Colonic mucosa (tissue), 4 donors: ENCODE measurements at places on chromosomes 4 and X.

DNA sequence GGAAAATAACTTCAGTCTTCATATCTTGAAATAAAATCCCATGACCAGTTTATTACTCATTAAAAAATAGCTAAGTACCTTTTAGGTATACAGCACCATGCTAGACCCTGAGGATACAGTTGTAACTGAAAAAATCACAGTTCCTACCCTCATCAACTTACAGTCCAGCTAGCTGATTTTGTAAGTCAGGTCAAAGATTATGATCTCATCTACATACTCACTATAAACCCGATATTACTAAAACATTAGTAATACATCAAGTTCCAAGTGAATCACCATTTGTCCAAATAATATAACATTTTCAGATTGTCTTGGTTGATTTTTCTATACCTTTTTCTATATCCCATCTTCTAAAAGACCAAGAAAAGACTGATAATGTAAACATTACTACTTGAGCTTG, 333.9 kb downstream of the INPP4B start:
- DNase-seq: no peak

DNA sequence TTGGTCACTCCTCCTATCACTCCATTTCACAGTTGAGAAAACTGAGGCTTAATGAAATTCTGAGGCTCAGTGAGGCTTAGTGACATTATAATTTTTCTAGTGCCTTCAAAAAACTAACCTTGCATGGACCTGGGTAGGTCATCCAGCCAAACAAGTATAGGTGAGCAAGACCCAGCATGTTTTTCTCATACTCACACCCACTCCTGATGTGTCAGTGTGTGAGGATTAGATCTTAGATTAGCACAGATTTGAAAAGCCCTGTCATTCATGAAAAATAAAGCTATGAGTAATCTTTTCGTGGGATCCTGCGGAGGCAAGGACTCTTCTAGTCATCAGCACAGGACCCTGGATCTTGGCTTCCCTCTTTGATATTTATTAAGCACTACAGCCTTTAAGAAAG, 146.7 kb downstream of the CHIC2 start:
- no peak for DNase-seq

- no peak for DNase-seq
These were observed 199.9 kb downstream of the PCDH7 start for GRCh38 chr4:30920043-30920442.

GRCh38 chr4:57442831-57443291, 332.7 kb upstream of the IGFBP7 start:
- peak; percentile 24 for DNase-seq

DNA sequence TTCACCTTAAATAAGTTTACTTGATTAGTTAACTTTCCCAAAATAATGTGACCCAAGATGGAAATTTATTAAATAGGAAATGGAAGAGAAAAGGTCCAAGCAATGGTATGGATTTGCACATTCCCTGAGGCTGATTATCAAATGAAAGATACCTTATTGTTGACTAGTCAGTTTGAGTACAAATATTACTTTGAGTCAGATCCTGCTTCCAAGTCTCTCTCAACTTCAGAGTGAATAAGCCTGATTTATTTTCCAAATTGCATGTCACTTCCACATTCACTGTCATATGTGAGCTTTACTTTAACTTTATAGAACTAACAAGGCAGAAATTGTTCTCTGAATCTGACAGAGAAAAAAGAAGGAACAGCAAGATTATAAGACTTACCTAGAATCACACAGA, 520.8 kb downstream of the RAB28 start:
- DNase-seq: no peak

DNA sequence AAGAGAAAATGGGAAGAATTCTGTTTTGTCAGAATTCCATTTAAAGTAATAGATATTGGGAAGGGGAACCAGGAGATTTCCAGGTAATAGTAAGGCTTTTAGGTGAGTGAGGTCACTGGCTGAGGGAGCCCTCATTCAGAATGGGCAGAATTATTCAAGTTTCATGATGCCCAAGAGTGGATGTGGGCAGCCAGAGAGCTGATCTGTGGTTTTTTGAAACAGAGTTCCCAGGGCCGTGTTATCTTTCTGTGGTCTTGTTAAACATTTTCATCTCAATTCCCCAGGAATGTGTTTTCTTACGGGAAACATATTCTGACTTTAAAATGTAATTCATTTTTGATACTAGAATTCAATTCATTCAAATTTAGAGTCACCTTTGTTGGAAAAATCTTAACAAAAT, 182.0 kb upstream of the AADAT start:
- no peak for DNase-seq

GRCh38 chr4:36321176-36321575, 39.8 kb downstream of the DTHD1 start:
- DNase-seq: no peak

- DNase-seq: no peak
These were observed 1089.8 kb downstream of the FAT4 start for GRCh38 chr4:126404549-126404948.

- DNase-seq: peak; percentile 6
These were observed 137.4 kb upstream of the MAMLD1 start for GRCh38 chrX:150225756-150226155.

GRCh38 chr4:27350161-27350560, 489.5 kb downstream of the STIM2 start:
- DNase-seq: no peak

- DNase-seq: no peak
These were observed 152.2 kb downstream of the SH3KBP1 start for GRCh38 chrX:19735244-19735643.

DNA sequence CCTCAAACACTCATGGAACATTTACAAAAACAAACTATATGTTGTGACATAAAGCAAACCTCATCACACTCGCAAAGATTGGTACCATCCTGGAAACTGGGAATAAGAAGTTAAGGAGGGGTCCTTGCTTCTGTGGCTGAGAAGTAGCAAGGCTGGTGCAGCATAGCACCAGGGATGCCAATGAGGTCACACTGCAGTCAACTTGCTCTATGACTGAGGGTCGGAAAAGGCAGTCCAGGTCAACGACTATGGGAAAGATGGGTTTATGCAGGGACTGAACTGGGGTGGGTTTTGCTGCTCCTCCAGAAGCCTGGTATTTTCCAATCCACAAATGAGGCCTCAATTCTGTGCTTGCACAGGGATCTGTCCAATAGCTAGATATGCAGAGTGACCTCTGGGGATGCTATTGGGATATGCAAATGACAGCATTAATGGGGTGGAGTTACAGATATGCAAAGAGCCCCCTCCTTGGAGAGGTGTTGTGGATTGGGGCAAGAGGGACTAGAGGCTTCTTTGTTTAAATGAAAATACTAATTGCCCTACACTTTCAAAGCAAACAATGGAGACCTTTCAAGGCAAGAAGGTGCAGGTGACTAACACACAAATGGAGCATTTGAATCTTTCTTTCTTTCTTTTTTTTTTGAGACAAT, 7.2 kb upstream of the IL13RA1 start:
- no peak for DNase-seq

- no peak for DNase-seq
These were observed 25.9 kb downstream of the NOP14 start for GRCh38 chr4:2937146-2937857.

DNA sequence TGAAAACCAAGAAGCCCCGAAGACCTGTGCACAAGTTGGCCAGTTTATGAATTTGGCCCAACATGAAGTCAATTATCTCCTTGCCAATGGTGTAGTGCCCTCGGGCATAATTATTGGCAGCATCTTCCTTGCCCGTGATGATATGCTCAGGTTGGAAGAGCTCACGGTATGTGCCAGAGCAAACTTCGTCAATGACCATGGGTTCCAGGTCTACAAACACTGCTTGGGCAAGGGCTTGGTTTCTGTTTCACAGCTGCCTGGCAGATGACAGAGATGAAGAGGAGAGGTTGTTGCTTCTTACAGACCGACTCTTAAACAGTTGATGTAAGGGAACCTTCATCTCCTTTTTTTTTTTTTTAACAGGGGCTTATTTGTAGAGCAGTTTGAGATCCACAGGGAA, 135.6 kb upstream of the PLS3 start:
- DNase-seq: no peak
